Right atrium auricular region (tissue), 2 donors: ENCODE measurements at places on chromosomes 16 and 17.

- H3K27ac ChIP-seq: no peak overlapping the region
- H3K27me3 ChIP-seq: no peaks in the 10 kb centered on the region
- H3K4me3 ChIP-seq: no peak overlapping the region
- no peak for DNase-seq
Measured at GRCh38 chr17:14004927-14005620, 64.2 kb upstream of the COX10 start.

DNA sequence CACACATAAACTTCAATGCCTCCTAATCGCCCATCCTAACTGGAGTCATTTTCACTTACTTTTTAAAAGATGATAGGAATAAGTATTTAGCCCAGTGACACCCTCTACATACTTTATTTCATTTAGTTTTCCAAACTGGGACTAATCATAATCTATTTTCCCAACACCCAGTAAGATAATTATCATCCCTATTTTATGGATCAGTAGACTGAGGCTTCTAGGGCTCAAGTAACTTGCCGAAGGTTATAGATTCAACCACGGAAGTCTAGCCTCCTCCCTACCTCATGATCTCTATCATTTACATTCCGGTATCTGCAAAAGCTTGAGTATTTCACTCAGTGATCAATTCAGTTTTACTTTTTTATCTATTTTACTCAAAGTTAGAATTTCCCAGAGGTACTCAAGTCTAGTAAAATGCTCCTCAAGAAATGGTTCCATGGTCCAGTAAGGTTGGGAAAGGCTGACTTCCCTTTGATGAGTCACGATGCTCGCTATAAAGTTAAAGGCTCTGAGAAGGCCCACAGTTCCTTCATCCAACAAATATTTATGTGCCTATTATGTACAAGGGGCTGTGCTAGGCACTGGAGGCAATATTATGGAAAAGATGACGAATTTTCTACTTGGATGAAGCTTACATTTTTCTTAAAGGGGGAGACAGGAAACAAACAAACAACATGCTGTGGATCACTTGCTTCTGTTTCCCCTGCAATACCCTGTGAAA lies 75.1 kb downstream of the TOX3 start:
- no peak for DNase-seq
- H3K27me3 ChIP-seq: no peaks in the 10 kb centered on the region
- H3K4me1 ChIP-seq: no peaks in the 10 kb centered on the region
- H3K27ac ChIP-seq: no peak overlapping the region
- no peaks in the 10 kb centered on the region for H3K36me3 ChIP-seq
- no peak overlapping the region for H3K4me3 ChIP-seq

DNA sequence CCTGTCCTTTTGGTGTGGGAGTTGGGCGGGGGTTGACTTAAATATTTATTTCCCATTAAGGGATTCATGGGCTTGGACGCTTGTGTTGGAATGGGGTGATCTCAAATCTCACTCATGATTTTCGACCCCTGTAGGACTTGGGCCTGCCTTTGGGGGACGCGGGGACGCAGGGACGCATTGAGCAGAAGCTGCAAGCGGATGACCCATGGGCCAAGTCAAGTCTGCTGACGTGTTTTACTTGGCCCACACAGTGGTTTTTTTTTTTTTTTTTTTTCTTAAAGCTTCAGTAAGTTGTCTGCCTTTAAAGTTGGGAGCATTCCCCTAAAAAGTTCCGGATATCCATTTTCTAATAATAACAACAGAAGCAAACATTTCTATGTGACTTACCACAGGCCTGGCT lies 28.9 kb downstream of the CMIP start:
- DNase-seq: no peak
- no peak overlapping the region for H3K4me3 ChIP-seq
- no peaks in the 10 kb centered on the region for H3K36me3 ChIP-seq
- H3K4me1 ChIP-seq: peaks cover 50% of the 10 kb centered on the region

- H3K27me3 ChIP-seq: no peaks in the 10 kb centered on the region
- no peak for DNase-seq
- H3K27ac ChIP-seq: no peak overlapping the region
- H3K36me3 ChIP-seq: no peaks in the 10 kb centered on the region
- H3K4me3 ChIP-seq: no peak overlapping the region
Measured at GRCh38 chr17:27492470-27492869, 36.2 kb downstream of the KSR1 start.

GRCh38 chr17:78959803-78960202 lies 19.9 kb downstream of the LGALS3BP start:
- no peaks in the 10 kb centered on the region for H3K27me3 ChIP-seq
- no peaks in the 10 kb centered on the region for H3K4me1 ChIP-seq
- DNase-seq: no peak

GRCh38 chr17:38562903-38563302 lies 42.8 kb downstream of the SRCIN1 start:
- no peak for DNase-seq
- no peak overlapping the region for H3K27ac ChIP-seq
- no peaks in the 10 kb centered on the region for H3K36me3 ChIP-seq
- H3K27me3 ChIP-seq: peaks cover 38% of the 10 kb centered on the region
- no peaks in the 10 kb centered on the region for H3K4me1 ChIP-seq
